ENCODE measurements at places on chromosomes 2 and 18.

GRCh38 chr2:110863726-110864125 is 131.4 kb downstream of the ACOXL start:
- DNase-seq, result no peak

- no peak for DNase-seq
These were observed 17.9 kb downstream of the REV1 start for GRCh38 chr2:99471654-99472599.

GRCh38 chr18:34159691-34160185 is 65.0 kb downstream of the NOL4 start:
- DNase-seq, result no peak

DNA sequence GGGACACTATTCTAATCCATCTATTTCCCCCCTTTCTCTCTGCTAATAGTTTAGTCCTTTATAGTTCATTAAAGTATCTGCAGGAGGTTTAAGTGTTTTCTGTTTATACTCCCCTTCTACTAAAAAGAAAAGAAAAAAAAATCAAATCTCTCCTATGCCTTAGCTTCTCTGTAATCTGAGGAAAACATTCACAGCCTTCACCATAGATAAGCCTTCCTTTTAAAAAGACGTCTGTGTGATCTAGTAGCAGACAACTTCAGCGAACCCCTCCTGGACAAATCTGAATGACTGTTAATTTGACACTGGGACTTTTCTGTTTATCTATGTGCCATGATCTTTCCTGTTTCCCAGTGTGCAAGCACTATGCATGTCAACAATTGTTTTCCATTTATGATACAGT is 70.4 kb upstream of the CDH19 start:
- no peak for DNase-seq

- DNase-seq, result no peak
These were observed 246.9 kb downstream of the NDUFA10 start for GRCh38 chr2:239778042-239778851.

DNA sequence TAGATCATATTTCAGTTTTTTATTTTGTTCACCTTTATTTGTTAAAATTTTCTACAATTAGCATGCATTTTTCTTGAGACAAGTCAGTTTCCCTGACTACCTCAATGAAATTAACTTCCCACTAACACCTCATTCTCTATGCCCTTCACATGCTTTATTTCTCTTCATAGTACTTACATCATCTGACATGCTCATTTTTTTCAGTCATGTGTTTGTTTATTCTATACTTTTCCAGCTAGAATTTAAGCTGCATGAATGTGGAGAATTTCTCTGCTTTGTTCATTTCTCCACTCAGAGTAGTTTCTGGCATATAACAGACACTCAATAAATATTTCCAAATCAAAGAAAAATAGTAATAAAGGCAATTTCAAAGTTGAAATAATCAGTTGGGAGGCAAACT is 78.9 kb upstream of the SCN7A start:
- no peak for DNase-seq

- DNase-seq, result no peak
These were observed 251.5 kb upstream of the MGAT5 start for GRCh38 chr2:134002391-134002790.
